NB4 (cell line): ENCODE measurements at places on chromosomes 5 and 9.

DNA sequence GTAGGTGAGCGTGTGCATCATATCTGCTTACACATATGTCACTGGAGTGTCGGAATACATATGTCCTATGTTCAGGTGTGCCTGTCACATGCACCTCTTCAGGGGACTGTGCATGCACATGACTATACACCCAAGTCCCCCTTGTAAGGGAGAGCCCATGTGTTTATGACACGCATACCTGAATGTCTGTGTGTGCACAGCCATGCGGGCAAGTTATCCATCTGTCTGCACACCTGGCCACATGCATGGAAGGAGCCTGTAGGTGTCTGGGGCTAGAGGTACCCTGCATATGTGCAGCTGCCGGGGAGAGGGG, 622 bp upstream of the RGS14 start:
- no peak for DNase-seq

DNA sequence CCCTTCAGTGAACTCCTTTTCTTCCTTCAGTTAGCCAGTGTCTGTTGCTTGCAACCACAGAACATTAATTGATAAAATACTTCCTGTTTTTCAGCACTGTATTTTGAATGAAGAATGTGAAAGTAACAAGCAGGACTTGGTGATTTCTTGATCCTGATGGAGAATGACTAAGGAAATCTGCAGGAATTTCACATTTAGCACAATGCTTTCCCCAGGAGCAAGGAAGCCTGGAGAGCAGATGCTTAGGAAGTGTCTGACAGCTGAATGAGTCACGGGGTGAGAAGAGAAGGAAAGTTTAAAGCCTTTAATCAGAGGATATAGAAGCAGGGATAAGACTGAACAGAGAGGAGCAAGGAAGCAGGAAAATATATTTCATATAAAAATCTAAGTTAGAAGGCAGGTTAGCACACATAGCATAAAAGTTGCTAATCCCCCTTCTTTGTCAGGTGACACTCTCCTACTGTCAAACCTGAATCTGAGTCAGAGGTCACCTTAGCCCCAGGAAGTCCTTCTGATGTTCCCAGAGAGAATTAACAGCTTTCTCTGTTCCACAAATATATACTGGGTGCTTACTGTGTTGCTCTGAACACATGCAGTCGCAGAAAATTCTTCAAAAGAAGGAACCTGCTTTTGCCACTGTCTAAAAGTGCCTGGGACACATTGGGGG, 59.7 kb downstream of the GNA14 start:
- peak; percentile 57 for DNase-seq

GRCh38 chr5:13188371-13188770, 756.1 kb downstream of the DNAH5 start:
- no peak for DNase-seq

DNA sequence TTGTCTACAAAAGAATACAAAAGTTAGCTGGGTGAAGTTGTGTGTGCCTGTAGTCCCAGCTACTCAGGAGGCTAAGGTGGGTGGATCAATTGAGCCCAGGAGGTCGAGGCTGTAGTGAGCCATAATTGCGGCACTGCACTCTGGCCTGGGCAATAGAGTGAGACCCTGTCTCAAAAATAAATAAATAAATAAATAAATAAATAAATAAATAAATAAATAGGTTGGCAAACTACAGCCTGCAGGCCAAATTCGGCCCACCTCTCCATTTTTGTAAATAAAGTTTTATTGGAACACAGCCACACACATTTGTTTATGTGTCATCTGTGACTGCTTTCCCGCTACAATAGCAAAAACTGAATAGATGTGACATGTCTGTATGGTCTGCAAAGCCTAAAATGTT, 9.5 kb downstream of the PTGS1 start:
- DNase-seq = no peak

GRCh38 chr9:109256336-109256735, 64.5 kb downstream of the EPB41L4B start:
- DNase-seq = no peak

DNA sequence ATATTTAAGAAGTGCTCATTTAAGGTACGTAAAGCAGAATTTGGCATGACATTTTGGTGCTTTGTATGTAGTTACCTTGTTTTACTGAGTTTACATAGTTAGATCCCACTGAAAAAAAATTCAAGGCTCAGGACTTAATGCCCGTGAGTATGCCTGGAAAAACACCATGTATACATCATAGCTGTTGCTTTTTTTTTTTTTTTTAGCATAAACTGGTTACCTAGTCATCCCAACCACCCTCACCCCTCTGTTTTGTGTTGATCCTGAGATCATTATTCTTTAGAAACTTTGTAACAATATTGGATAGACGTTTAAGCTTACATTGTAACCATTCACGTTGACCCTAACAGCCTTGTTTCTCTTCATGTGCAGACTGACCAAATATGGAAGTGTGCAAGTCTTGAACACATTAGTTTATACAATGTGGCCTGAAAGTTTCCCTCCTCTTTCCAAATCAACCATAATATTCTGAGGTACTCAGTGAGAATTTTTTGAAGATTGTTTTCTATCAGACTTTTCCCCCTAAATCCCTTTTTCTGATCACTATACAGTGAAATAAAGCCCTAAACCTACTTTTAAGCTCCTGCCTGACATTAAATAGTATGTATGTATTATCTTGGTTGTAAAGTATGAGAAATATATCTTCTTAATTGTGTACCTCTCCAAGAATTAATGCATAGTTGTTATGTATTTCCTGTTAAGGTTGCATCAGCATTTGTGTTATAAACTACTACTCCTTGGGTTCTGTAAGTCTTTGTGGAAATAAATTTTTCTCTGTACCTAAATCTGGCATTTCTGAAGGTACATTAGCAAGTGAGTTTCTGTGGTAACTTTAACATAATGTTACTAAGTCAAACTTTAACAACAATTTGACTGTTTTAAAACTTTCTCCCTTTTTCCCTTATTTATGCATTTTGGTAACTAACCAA, 4.4 kb downstream of the RABGAP1 start:
- DNase-seq = no peak

GRCh38 chr5:129078247-129078646, 16.3 kb upstream of the ISOC1 start:
- no peak for DNase-seq

GRCh38 chr5:181170996-181171395, 23.6 kb downstream of the OR2V2 start:
- peak; percentile 40 for DNase-seq

GRCh38 chr5:40410964-40411635, 268.6 kb upstream of the PTGER4 start:
- DNase-seq = peak; percentile 80

GRCh38 chr9:115997923-115998322, 155.7 kb upstream of the PAPPA start:
- no peak for DNase-seq

- no peak for DNase-seq
Observed at GRCh38 chr5:130164966-130165365, 260.7 kb downstream of the CHSY3 start.

DNA sequence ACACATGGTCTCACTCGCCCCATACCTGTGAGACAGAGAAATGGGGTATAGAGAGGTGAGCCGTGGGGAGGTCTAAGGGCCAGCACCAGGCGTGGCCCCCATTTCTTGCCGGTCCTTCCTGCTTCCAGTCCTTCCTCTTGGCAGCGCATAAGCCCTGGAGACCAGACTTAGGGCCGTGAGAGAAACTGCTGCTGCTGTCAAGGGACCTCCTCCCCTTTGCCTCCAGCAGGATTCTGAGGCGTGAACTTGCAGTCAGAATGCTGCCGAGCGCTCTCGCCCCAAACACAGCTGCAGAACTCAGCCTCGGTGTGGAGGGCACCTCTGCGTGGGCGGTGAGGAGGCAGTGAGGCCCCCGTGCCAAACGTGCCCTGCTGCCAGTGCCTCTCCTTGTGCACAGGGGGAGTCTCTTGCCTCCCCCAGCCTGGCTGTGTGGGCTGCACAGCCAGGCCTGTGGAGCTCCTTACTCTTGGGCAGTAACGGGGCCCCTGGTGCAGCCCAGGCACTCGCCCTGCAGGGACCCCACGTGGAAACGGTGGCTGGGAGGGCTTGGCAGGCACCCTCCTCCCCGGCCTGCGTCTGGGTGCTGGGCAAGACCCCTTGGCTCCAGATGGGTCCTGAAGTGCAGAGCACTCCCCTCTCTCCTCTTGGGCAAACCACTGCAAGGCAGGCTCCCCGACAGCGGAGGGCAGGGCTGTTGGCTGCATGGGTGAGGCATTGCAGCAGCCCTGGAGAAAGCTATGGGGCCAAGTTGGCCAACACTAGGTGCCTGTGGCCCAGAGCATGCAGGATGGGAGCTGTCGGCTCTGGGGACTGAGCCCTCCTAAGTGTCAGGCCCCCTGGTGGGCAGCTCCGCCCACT, 85.4 kb downstream of the RXRA start:
- DNase-seq = peak; percentile 42

- peak; percentile 4 for DNase-seq
Observed at GRCh38 chr9:119284118-119284517, 85.1 kb downstream of the BRINP1 start.

GRCh38 chr9:133690081-133690561, 48.0 kb downstream of the SARDH start:
- DNase-seq = no peak

DNA sequence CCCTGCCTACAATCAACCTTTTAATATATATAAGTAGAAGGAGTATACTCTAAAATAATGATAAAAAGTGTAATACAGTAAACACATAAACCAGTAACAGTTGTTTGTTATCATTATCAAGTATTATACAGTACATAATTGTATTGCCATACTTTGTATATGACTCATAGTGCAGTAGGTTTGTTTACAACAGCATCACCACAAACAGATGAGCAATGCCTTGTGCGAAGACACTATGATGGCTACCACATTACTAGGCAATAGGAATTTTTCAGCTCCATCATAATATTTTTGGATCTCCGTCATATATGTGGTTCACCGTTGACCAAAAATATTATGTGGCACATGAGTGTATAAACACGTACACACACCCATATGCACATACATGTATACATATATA, 69.7 kb upstream of the APC start:
- no peak for DNase-seq

DNA sequence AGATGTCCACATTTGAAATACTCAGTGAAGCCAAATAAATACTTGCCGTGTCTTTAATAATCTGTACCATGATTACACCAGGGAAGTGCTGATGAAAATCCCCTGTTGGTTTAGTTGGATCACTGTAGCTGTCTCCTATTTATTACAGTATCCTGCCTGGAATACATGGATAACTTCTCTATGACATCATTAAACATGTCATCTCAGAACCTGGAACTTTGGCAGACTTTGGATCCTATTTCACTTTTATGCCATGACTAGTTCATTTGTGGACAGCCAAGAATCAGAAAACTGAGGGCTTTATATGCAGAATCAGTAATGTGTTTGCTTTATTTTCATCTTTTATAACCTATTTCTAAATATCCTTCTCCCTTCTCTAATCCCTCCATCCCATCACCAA, at the start of gene TXNDC8:
Gene TXNDC8, minus strand, starts transcription at position 137 of the 400 bp plus-strand sequence.
- no peak for DNase-seq

DNA sequence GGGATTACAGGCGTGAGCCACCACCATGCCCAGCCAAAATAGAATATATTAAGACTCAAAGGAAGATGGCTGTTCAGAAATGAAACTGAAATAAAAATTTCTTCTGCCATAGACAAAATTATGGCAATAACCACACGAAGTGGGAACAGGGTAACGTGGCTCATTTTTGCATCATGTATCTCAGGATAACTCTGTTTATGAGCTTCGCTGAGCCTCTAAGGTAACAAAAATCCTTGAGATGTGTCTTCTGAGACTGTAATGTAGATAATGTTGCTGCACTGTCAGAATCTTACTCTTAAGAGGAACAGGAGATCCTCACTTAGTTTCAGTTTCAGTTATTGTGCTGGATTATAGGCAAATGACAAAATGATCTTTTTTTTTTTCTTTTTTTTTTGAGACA, 153.8 kb downstream of the GOLPH3 start:
- DNase-seq = no peak

DNA sequence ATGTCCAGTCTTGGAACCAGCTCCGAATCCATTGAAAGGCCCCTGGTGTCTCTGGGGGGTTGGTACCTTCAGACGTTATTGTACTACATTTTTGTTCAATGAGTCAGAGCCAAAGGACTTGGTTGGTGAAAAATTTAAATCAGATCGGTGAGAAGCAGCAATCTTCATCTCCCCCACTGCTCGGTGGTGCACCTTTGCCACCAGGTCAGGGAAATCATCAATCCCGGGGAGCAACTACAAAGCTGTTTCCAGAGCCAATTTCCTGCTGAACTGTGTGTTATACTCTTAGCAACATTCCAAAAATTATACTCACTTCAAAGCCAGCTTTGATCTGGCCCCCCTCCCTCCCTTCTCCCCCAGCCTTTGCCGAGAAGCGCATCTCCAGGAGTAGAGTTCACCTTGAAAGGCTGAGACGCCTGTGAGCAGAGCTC, 375.2 kb upstream of the WWC1 start:
- DNase-seq = no peak

GRCh38 chr5:56003179-56003578, 8.4 kb upstream of the IL6ST start:
- no peak for DNase-seq

- DNase-seq = no peak
Observed at GRCh38 chr9:122812736-122813135, 12.8 kb downstream of the OR1K1 start.

DNA sequence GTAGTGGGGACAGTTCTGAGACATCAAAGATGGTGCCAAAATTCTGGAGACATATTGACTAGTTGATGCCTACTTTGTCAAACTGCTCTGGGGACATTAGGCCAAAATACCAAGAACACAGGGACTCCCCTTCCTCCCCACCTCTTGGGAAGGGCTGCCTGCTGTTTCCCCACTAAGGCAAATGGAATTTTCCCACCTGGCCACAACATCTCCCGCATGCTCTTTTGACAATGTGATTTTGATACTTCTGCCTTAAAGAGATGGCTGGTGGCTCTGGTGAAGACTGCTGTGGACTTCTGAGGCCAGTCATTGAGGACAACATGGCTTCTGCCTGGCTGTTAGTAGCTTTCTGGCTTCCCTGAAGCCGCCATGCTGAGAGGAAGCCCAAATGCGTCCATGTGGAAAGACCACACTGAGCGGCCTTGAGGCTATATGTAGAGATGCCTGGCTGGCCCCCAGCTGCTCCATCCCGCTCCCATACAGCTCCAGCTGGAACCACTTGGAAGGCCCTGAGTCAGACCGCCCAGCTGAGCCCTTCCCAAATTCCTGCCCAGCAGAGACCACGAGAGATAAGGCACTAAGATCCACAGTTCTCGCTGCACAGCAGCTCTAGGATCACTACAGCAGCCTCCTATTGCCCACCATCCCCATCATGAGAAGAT, 226.7 kb downstream of the SYK start:
- no peak for DNase-seq

GRCh38 chr9:11414241-11414640, 801.4 kb upstream of the PTPRD start:
- DNase-seq = no peak

GRCh38 chr9:109812818-109813281, 32.9 kb downstream of the PALM2AKAP2 start:
- DNase-seq = no peak

DNA sequence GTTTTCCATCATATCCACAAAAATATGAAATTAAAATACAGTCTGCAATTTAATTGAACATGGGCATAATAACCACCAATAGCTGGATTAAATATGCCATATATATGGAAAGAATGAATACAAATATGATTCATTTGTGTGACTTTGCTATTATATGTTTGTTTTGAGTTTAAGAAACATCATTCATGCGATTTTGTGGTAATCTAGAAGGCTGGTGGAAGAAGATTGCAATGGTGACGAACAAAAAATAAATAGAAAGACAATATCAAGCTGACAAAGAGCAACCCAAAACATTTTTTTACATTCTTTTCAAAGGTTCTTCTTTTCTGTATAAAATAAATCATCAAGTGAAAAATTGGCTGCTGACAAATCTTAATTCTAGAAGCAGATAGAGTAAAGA, 610.0 kb downstream of the MAT2B start:
- no peak for DNase-seq
